ENCODE measurements at places on chromosomes 5 and 9.

- DNase-seq, result no peak
Observed at GRCh38 chr5:78512435-78512834, 136.1 kb downstream of the LHFPL2 start.

DNA sequence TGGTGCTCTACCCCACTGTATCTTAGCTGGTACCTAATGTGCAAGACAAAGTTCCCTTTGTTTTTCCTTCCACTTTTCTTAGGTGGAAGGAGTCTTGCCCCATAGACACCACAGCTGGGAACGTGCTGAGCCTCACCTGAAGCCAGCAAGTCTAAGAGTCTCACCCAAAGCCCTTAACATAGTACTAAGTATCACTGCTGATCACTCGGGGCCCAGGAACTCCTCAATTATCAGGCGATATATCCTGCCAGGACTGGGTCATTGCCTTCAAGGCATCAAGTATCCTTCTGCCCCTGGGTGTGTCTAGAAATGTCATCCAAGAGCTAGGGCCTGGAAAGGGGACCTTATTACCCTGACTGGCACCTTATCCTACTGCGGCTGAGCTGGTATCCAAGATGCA lies 123.9 kb downstream of the PTPRD start:
- no peak for DNase-seq

- peak; percentile 7 for DNase-seq
Observed at GRCh38 chr5:151906246-151906645, 18.4 kb downstream of the GLRA1 start.

DNA sequence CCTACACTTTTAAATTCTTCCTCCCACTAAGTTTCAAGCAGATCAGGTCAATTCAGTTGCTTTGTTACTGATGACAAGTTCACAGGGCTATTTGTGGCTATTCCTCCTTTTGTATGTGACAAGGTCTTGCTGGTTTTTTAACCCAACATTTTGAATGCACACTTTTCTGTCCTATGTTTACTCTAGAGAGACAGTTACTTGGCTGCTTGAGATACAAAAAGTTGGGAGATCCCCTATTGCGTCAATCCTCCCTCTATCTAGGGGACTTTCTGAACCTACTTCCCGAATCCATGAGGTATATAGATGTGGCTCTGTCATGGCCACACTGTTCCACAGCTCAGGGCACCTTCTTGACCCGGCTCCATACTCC lies 386.7 kb downstream of the NTRK2 start:
- DNase-seq, result no peak

GRCh38 chr5:33257807-33258429 lies 182.8 kb upstream of the TARS1 start:
- peak; percentile 94 for DNase-seq

- DNase-seq, result no peak
Observed at GRCh38 chr9:132694144-132694543, 23.9 kb downstream of the GTF3C4 start.

- no peak for DNase-seq
Observed at GRCh38 chr5:1563617-1564181, 39.9 kb upstream of the LPCAT1 start.

- DNase-seq, result no peak
Observed at GRCh38 chr5:58735637-58736036, 152.8 kb downstream of the RAB3C start.

- peak; percentile 87 for DNase-seq
Observed at GRCh38 chr9:76215066-76215465, 179.2 kb downstream of the RFK start.

GRCh38 chr9:23962101-23962500 lies 136.1 kb upstream of the ELAVL2 start:
- DNase-seq, result no peak

DNA sequence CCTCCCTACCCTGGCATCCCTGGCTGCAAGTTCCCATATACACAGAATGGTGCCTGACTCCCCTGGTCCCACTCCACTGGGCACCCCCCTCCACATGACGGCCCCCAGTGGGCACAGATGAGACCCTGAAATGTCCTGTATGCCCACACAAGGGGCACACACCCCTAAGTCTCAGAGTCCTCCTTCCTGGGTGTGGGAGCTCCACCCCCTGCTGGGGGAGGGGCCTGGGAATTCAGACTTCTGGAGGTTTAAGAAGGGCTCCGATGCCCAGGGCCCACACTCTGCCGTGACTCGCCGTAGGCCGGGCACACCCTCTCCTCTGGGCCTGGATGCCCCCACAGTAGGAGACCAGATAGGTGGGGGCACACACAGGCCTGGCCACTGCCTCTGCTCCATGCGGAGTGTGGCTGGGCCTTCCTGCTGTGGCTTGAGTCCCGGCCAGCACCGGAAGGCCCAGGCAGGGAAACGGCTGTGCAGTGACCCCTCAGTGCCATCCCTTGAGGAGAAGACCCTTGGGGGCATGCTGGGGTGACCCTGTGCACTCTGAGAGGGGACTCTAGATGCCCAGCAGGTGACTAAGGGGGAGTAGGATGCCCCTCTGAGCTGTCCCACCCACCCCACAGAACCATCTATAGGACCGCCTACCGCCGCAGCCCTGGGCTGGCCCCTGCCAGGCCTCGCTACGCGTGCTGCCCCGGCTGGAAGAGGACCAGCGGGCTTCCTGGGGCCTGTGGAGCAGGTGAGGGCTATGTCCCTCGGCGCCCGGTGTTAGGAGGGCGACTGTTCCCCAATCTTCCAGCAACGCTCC lies 6.5 kb downstream of the EGFL7 start:
- DNase-seq, result no peak

DNA sequence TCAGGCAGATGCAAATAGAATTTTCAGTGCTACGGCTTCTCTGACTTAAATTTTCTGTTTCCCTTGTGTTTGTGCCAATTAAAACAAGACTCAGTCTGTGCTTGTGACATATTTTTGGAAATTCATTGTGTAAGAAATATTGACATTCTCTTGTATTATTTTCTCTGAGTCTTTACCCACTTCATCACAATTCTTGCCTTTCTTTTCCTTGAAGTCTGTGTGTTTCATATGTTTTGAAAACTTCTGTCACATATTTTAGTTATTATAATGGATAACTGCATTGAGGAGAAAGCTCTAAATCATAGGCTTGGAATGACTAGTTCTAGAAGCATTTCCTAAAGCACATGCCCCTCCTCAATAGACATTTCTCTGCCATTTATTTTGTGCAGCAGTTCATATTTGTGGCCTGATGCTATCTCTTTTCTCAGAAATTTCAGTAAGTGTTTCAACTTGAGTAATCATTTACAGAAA lies 206.6 kb downstream of the PALM2AKAP2 start:
- DNase-seq, result peak; percentile 98

DNA sequence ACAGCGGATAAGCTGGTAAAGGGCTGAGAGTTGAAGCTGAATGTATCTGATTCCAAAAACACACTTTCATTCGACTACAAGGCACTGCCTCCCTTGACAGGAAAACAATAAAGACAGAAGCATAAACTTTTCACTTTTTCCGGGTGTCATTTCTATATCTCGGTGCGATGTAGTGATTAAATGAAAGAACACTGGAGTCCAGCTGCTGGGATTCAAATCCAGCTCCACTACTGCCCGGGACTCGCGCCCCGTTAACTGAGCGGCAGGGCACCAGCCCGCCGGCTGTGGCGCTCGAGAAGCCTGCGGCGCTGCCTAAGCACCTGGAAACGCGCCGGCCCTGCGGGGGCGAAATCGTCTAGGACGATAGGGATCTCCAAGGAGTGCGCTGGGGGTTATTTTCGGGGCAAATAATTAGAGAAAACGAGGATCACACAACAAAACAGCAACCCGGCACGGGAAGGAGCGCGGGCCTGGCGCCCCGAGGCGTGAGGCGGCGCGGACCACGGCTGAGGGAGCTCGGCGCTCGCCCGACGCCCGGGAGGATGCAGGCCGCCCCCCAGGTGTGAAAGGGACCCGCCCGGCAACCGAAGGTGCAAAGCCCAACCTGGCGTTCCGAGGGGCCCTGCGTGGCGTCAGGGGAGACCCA lies 837 bp downstream of the UIMC1 start:
- peak; percentile 69 for DNase-seq

GRCh38 chr9:94613003-94613402 lies 19.4 kb upstream of the FBP2 start:
- DNase-seq, result no peak

Measured in fibroblast of skin of right biceps (primary cell).